Osteoblast (primary cell): ENCODE measurements at places on chromosomes 3 and 15.

GRCh38 chr15:41286665-41287333, 45.6 kb downstream of the OIP5 start:
- DNase-seq: peak; percentile 46

GRCh38 chr15:53203454-53203853, 413.3 kb upstream of the ONECUT1 start:
- no peak for DNase-seq

DNA sequence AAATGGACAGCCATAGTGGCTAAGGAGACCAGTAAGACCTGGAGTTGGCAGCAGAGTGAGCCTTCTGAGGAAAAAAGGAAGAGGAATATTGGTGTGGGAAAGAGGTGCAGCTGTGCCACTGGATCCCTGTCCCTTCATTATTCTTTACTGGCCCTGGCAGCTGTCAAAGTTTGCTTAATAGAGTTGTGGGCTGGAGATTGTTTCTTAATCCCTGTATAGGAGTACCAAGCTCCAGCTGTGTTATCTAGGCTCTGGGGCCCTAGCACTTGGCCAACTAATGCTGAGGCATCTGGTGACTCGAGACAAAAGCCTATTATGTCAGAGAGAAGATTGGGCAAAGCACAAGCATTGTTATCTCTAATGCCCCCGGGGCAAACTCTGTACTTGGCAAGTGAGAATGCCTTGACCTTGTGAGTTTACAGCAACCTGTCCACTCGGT, 61.4 kb downstream of the ZNF609 start:
- no peak for DNase-seq

DNA sequence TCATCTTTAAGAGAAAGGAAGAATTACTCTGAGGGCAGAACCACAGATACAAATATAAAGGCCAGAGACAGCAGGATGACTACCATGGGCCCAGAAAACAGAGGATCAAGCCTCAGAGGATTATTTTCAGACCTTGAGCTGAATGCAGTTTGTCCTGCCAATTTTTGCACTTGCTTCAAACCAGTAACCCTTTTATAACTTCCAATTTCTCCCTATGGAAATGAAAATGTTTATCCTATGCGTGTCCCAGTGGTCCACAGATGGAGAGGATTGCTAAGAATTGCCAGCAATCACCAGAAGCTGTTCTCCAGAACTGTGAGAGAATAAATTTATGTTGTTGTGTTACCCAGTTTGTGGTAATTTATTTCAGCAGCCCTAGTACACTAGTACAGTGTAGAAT, 26.4 kb upstream of the MME start:
- no peak for DNase-seq

GRCh38 chr3:59304296-59304695, 254.5 kb upstream of the CFAP20DC start:
- DNase-seq: no peak

DNA sequence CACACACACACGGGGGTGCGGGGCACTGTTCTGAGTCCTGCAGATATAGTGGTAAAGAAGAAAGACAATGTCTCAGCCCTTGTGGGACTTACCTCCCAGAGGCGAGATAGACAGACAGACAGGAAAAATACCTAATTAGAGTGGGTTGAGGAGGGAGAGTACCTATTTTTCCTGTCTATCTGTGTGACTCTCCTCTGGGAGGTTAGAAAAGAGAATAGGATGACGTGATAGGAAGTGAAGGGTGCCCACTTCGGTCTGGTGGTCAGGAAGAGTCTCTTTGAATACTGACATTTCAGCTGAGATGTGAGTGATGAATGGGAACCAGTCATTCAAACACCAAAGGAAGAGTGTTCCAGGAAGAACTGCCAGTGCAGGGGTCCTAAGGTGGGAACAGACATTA, 4.1 kb upstream of the APOD start:
- no peak for DNase-seq

GRCh38 chr15:89632563-89633430, 22.5 kb downstream of the KIF7 start:
- peak; percentile 53 for DNase-seq

- DNase-seq: no peak
Observed at GRCh38 chr3:161296814-161297213, 74.5 kb downstream of the SPTSSB start.

DNA sequence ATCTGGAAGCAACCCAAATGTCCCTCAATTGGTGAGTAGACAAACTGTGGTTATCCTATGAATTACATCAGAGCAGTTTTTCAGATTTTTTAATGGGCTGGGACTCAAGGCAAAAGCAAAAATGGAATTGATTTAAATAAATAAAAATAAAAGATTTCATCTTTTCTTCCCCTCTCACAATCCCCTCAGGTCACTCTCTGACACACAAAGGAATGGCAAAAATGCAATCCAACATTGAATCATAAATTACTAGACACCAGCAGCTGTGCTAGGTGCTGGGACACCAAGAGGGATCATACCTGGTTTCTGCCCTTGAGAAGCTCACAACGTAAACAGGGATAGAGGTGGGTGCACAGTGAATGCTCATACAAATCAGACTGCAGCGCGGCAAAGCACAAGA, 58.8 kb downstream of the CPN2 start:
- no peak for DNase-seq

DNA sequence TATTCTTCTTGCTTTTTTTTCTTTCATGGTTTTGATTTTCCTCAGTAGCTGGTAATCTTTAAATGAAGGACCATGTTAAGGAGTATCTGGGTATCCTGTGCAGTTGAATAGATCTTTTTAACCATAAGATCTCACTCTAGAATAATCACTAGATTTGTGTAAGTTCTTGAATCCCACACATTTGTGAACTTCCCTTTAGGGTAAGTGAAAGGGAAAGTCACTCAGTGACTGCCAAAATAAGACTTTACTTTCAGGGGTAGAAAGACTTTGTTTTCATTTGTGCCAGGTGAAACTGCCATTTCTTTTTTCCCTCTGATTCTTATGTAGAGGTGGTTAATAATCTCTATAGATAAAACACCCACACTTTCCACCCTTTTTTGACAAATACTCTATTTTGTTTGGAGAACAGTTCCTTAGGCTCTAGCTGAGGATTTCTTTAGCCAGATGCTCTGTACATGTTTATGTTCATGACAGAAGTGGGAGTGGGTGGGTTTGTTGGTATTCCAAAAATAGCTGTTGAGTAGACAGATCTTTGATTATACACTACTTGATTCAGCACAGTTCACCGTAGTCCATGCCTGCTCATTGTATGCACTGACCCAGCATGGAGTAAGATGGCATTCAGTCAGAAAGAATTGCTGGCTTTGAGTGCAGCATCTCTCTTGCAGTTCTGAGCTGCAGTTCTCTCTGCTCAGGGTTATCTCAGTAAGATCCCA, 28.5 kb downstream of the LRRC49 start:
- DNase-seq: peak; percentile 39

GRCh38 chr15:43169888-43170287, 15.3 kb upstream of the CCNDBP1 start:
- DNase-seq: no peak

- DNase-seq: no peak
Observed at GRCh38 chr3:182795389-182795782, 2.1 kb downstream of the ATP11B start.

DNA sequence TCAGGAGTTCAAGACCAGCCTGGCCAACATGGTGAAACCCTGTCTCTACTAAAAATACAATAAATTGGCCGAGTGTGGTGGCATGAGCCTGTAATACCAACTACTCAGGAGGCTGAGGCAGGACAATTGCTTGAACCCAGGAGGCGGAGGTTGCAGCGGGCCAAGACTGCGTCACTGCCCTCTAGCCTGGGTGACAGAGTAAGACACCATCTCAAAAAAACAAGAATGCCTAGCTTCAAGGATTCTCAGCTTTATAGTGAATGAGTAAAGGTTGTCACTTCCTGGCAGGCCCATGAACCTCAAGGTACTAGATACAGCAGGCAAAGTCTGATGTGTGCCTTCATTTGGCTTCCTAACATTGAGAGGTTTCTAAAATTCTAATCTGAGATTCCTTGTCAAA, 14.4 kb downstream of the THOC7 start:
- DNase-seq: no peak

DNA sequence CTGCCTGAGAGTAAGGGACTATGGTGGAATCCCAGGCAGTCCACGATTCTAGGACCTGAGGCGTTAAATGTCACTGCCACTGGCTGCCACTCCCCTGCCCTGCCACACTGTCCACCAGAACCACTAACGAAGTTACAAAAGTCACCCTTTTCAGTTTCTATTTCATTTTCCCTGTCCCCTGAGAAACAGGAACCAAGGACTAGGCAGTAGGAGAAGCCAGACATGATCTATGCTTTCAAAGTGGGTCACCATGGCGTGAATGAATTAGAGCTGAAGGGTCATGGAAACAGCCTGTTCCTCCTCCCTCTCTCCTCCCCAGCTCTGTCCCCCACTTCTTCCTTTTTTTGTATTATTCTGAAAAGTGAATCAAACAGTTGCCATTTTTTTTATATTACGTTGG, 9.1 kb upstream of the ADPRH start:
- no peak for DNase-seq

DNA sequence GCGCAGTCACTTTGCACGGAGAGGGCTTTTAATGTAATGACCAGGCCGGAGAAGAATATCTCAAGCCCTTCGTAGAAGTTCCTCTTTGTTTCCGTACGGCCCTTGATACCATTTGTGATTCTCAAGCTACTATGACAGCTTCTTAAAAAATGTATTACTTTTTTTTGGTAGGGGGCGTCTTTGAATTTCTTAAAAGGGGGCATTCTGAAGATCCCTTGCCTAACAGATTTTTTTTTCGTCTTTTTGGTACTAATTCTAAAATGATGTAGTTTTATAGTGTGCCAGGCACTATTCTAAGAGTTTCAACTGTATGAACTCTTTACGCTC, 614.0 kb downstream of the MCTP2 start:
- no peak for DNase-seq

DNA sequence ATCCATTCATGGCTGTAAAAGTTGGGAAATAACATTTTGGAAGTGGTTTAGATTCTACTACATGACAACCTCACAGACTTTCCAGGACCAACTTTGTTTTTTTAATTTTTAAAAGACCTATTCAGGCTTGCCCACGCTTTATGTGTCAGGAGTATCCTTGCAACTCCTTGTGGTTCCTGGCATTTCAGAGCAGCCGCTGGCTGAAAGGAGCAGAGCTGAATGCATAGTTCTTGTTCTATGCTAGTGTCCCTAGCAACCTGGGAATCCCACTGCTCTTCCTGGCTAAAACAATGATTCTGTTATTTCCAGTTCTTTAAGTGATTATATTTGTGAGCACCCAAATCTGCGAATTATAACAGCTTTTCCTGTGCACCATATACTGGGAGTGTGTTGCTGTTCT, 34.9 kb downstream of the CP start:
- no peak for DNase-seq

DNA sequence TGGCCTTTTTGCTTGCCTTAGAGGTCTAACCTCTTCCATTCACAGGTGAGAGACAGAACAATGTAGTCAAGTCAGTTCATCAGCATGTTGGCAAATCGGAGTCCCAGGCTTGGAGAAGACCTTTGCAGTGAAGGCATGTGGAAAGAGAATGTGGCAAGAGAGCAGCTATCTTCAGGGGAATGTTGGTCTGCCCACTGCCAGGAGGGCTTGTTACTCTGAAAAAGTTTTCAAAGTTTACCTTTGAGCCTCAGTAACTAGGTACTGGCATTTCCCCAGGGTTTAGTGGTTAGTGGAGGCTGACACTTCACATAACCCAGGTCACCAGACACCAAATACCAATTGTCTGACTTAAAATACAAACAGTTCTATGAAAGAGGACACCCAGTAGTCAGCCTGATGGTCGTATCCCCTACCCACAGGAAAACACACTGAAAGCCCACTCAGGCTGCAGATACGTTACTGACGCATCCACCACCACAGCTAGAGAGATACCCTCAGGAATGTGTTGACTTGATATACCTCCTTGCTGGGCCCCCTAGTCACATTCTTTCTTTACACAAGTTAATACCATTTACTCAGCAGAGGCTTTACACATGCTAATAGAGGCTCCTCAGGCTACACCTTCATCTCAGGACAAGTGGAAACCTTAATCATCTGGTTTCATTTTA, 9.7 kb upstream of the ARID3B start:
- DNase-seq: peak; percentile 90

DNA sequence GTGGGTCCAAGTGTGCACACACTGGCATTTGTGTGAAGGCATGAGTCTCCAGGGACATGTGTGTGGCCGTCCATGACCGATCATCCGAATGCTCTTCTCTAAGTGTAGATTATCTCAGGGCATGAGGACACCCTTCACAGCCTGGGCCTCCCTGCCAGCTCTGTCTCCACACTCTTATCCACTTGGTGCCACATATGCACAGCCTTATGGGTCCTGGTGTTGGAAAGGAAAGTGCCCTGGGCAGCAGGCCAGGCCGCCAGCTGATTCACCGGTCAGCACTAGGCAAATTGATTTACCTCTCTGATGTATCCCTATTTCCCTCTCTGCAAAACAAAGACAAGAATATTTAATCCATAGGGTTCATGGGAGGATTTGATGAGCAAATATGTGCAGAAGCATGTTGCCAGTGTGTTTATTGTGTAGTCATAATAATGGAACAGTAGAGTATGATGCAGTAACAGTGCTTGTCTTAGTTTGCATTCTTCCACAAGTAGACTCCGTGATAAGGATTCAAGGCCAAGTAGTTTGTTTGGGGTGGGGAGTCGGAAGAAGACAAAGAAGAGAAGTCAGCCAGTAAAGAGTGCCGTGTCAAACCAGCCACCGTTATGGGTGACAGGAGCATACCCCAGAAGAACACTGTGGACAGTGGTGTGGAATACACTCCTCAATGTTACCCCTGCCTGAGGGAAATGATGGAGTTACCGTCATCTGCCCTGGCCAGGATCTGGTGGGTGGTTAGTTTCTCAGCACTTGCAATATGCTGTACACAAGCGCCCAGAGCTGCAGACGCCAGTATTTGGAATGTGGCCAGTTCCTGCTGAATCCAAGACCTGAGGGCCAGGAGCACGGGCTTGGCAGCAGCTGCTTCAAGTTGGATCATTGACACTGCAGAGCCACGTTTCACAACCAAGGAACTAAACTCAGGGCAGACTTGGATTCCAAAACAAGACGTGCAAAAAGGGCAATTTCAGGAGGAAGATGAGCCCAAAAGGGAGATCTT, 85.1 kb downstream of the MTHFS start:
- no peak for DNase-seq

DNA sequence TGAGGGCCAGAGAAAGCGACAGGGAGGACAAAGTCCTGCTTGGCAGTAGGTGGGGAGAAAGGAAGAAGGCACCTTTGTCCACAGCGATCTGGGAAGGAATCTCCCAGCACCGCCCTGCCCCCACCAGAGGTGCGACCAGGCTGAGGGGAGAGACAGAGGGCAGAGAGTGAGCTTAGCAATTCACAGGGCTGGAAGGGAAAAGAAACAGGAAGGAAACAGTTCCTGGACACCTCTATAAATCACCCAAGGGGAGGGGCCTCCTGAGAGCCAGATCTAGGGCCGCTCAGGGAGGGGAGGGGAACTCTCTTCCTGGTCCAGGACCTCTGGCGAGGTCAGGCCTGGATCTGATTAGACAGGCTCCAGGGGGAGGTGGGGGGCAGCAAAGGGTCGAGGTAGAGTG, 35.4 kb downstream of the RNU5B-1 start:
- no peak for DNase-seq

- DNase-seq: peak; percentile 85
Observed at GRCh38 chr15:77819851-77820728, 187.4 kb upstream of the LINGO1 start.

- no peak for DNase-seq
Observed at GRCh38 chr3:44974416-44974815, 1.6 kb downstream of the ZDHHC3 start.

GRCh38 chr3:171566803-171567422, 106.7 kb upstream of the TNIK start:
- no peak for DNase-seq

- no peak for DNase-seq
Observed at GRCh38 chr15:91926908-91927270, 73.4 kb downstream of the SLCO3A1 start.
